ENCODE measurements at places on chromosomes 1 and 21. TPM values are rescaled to one million over a fixed set of nuclear protein-coding genes. Genes with fewer than 3 reads are reported as not detected.

Gene ZNF648
- polyA plus RNA-seq: not detected

Gene SNAP47
- polyA plus RNA-seq: 27.0 TPM

Gene C1orf226
- polyA plus RNA-seq: 0.42 TPM

Gene IL20
- polyA plus RNA-seq: 0.33 TPM

Gene CACHD1
- polyA plus RNA-seq: 0.90 TPM

Gene OR14K1
- polyA plus RNA-seq: not detected

Gene POU3F1
- polyA plus RNA-seq: 0.12 TPM

Gene FAAH
- polyA plus RNA-seq: 9.2 TPM

Gene SEMA4A
- 9.3 TPM for polyA plus RNA-seq

Gene OR2G6
- polyA plus RNA-seq: not detected

Gene FNBP1L
- polyA plus RNA-seq: 5.3 TPM

Gene KRTAP12-2
- polyA plus RNA-seq: not detected

Gene KCNC4
- 1.7 TPM for polyA plus RNA-seq

Gene IFI16
- 112 TPM for polyA plus RNA-seq

Gene KRTAP12-3
- polyA plus RNA-seq: not detected

Gene ARHGAP30
- not detected for polyA plus RNA-seq

Gene VHLL
- polyA plus RNA-seq: not detected

Gene SYCP1
- polyA plus RNA-seq: not detected

Gene GBP4
- 0.01 TPM for polyA plus RNA-seq

Gene SLC19A1
- polyA plus RNA-seq: 12.1 TPM

Gene ADAMTS4
- polyA plus RNA-seq: 0.34 TPM

Gene CD101
- polyA plus RNA-seq: 1.3 TPM

Gene DENND1B
- 1.8 TPM for polyA plus RNA-seq

Gene CD2
- polyA plus RNA-seq: not detected

Gene EFNA3
- 5.0 TPM for polyA plus RNA-seq

Gene SLFNL1
- not detected for polyA plus RNA-seq
